ENCODE measurements at places on chromosomes 5 and 9.
A peak's percentile ranks its signal among the peaks of the same experiment; 100 is the strongest.

DNA sequence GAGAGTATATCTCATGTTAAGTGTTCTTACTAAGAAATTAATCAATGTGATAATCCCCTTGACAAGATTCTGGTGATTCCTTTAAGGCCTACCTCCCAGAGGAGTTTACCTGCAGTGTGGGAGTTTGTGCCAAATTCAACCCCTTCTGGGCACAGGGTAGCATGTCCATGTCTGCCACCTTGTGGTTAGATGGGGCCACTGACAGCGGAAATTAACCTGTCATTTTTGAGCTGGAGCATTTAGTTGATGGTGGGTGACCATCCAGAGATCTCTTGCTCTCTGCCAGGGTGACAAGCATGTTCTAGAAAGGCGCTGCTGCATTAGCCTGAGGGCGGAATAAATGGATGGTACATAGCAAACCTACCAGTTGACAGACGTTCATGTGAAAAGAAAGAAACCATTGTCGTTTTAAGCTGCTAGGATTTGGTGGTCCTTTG lies 132.2 kb downstream of the FBXO4 start:
- DNase-seq = peak; percentile 25

DNA sequence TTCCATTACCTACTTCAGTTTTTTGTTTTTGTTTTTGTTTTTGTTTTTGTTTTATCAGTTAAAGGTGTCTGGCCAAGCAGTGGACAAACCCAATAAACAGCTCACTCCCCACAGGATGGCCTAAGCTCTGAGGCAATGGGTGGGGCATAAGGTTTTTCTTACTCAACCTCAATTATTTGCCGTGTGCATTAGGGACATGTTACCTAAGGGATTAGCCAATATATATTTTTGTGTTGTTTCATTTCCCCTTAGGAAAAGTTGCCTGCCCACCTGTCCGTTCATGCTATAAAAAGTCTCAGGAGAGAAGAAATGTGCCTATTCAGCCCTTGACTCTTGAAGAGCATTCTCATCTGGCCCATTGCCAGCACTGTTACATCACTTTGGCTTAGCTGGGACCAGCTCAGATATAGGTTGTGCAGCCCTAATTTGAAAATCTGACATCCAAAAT lies 7.3 kb downstream of the SH3RF2 start:
- peak; percentile 25 for DNase-seq

DNA sequence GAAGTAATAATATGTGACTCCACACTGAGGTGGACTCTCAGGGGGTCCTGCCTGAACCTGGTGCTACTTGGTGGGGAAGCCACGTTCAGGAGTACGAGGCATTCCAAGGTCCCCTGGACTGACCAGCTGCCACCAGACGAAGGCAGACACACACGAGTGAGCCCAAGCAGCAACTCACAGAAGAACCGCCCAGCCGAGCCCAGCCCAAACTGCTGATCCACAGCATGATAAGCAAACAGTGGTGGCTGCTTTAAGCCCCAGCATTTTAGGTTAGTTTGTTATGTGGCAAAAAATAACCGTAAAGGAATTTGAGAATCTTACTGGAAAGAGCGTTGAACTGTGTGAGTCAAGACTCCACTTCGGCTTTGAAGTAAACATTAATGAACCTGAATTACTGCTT lies 8.8 kb upstream of the LHX3 start:
- no peak for DNase-seq

- no peak for DNase-seq
Observed at GRCh38 chr5:32320576-32320975, 7.8 kb upstream of the MTMR12 start.

- DNase-seq = peak; percentile 74
Observed at GRCh38 chr5:114305402-114306207, 56.3 kb upstream of the KCNN2 start.

DNA sequence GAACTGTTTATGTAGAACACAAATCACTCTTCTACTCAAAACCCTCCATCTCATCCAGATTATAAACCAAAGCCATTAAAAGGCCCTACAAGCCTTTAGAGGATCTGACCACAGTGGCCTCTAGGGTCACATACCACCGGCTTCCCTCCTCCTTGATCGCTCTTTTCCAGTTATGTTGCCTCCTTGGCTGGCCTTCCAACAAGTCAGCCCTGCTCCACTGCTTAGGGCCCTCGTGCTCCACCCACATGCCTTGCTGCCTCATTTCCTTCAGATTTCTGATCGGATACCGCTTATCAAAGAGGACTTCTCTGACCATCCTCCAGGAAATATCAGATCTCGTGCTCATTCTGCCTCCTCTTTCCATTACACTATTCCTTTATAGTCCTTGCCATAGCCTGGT lies 139.4 kb upstream of the RAI14 start:
- DNase-seq = no peak

DNA sequence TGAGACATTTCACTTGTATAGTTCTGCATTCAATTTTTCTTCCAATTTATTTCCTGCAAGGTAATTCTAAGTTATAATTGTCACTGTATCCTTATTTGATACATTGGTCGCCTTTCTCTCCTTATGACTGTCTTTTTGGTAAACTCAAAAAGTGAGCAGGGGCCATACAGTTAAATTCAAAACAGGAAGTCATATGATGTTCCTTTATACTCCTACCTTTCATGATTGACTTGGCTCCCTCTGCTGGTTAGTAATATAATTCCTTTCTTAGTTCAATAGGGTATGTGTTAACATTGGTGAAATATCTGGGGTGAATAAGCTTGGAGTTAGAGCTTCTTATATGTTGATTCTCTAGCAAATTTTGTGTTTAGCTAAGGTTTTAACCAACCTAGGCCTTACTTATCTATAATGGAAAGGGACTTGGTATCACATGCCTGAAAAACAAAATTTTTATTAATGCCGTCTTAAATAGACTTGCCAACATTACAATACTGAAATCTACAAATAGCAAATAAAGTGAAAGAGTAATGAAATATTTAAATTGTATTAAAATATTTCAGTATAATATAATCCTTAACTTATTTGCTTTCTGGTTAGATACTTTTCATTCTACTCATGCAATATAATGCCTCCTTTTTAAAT lies 6.0 kb upstream of the NIPBL start:
- peak; percentile 70 for DNase-seq

DNA sequence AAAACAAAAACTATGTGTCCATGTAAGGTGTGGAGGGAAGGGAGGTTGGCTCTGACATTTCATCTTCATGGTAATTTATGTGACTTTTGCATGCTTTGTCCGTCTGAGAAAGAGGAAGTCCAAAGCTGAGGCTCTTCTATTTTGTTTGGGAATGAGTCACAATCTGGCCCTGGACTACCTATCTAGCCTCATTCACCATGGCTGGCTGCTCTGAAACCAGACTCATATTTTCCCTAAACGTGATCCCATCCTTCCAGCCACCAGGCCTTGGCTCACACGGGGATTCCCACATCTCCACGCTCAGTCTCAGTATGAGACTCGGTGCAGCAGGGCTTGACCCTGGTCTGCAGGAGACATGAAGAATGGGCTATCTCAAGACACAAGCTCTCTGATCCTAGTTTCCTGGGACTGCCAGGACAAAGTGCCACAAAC lies 672.8 kb downstream of the ACTL7B start:
- peak; percentile 55 for DNase-seq

GRCh38 chr5:40233268-40233667 lies 446.4 kb upstream of the PTGER4 start:
- peak; percentile 66 for DNase-seq

DNA sequence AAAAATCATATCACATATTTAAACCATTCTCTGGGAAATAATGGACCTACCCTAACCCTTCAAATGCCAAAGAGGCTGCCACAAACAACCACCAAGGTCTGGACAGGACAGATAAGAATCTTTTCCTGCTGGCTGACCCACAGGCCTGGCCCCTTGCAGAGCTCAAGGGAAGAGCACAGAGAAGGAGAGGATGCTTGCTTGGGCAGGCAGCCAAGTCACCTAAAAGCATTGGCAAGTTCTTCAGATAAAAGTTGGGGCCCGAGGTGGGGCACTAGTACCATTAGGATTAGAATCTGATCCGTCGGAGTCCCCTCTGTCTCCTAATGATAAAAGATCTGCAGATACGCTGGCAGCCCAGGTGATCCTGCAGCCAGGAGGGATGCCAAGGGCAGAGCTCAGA lies 176.6 kb downstream of the GABBR2 start:
- DNase-seq = no peak

GRCh38 chr5:33834334-33834733 lies 57.5 kb downstream of the ADAMTS12 start:
- peak; percentile 71 for DNase-seq

- no peak for DNase-seq
Observed at GRCh38 chr5:157263496-157264090, 2.3 kb upstream of the CYFIP2 start.

DNA sequence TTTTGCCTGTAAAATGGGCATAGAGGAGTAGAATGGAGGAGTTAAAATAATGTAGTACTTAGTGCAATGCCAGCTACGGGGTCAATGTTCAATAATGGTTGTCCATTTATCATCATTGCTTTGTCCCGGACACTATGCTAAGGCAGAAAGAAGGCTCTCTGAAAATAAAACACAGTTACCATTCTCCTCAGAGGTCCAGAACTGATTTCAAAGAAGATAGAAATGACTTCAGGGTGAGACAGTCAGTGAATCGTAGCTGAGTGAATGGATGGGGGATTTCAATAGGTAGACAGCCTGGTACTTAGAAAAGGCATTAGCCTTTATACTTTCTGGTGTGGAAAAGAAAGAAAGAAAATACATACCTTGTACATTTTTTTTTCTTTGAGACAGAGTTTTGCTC lies 1.2 kb upstream of the AK3 start:
- no peak for DNase-seq

- no peak for DNase-seq
Observed at GRCh38 chr9:109904666-109905065, 124.7 kb downstream of the PALM2AKAP2 start.

DNA sequence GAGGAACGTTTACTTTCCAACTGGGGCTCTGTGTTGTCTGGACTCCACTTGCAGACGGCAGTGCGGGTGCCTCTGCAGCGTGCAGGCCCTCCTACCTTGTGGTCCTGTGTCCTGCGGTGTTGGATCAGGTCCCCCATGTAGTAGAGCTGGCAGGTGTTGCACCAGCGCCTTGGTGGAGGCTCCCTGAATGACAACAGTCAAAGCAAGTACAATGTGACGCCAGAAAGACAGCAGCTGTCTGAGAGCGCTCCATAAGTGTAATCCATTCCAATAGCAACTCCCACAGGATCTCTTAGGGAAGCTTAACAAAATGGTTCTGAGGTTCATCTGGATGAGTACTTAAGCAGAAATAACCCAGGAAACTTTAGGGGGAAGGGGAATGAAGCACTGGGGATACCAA lies 9.9 kb downstream of the BBLN start:
- no peak for DNase-seq

DNA sequence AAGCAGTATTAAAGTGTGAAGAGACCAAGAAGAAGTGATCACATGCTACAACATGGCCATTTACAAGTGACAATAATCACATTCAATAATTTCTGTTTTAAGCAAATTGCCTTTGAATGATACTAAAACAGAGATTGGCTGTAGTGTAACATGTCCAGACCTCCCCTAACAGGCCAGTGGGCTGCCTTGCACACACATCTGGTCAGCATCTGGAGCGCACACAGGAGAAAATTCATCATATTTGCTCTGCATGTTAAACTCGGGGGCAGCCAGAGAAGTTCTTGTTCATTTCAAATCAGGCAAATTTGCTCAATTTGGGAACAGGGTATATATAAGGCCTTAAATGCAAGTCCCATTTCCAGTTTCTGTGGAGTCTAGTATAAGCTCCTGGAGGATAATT lies 111.1 kb upstream of the FBXL7 start:
- DNase-seq = no peak

- DNase-seq = peak; percentile 41
Observed at GRCh38 chr9:95460518-95461164, 56.1 kb downstream of the PTCH1 start.
